GM03348 (cell line): ENCODE measurements at places on chromosomes 6 and 20.

- DNase-seq, result peak; percentile 12
These were observed 76.0 kb downstream of the SLX4IP start for GRCh38 chr20:10511170-10511508.

GRCh38 chr6:97501853-97502252, 218.8 kb upstream of the MMS22L start:
- no peak for DNase-seq

DNA sequence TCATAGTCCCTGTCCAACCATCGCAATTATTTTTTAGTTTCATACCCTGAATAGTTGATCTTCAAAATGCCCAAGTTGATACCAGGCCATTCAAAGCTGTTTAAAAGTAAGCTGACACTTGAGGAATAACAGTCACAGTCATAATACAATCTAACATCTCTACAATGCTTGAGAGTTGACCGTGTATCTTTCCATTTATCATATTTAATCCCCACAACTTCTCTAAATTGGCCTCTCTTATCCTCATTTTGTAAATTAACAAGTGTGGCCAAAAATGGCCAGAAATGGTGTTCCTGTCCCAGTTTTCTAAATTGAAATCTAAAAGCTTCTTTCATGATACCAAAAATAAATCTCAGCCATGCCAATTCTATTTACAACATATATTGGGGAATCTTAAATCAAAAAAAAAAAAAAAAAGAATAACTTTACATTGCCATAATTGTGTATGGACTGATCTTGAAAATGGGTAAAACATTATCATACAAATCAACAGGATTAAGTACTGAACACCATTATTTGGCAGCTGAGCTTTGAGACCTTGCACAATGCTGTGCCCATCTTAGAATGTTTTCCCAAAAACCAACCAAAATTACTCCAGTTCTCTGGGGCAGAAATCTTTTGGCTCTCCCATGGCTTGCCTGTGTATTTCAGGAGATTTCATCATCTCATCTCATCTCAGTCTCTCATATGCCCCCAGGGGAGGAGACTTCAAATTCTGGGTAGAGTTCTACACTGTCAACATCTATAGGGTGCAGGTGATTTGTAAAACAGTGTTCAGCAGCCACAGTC, 448.7 kb upstream of the JARID2 start:
- peak; percentile 45 for DNase-seq

DNA sequence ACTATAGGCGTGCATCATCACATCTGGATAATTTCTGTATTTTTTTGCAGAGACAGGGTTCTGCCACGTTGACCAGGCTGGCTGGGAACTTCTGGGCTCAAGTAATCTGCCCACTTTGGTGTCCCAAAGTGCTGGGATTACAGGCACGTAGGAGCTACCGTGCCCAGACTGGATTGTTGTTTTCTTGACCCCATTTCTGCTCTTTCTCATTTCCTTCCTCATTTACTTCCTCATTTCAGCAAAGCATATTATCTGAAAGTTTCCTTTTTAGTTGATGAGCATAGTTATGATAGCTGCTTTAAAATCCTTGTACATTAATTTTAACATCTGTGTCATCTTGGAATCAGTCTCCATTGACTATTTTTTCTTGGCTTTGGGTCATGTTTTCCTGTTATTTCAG, 301.0 kb upstream of the RUNX2 start:
- DNase-seq, result no peak

DNA sequence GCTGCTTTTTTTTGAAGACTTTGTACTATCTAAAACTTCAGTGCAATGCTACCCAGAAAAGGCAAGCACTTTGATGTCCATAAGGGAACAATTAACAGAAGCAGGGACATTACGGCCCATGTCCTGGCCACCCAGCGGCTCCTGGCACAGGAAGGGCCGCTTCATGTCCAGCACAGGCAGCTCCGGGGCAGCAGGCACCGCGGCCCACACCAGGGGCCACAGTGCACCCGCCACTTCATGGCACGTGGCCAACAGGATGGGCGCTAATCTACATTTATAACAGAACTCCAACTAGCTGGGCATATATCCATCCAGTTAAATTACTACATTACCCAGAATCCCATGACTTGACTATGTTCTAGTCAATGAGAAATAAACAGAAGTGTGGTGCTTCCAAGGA, 198.2 kb upstream of the ID4 start:
- DNase-seq, result no peak
